Muscle of leg (tissue), 16 donors: ENCODE measurements at places on chromosomes 2 and 18.

DNA sequence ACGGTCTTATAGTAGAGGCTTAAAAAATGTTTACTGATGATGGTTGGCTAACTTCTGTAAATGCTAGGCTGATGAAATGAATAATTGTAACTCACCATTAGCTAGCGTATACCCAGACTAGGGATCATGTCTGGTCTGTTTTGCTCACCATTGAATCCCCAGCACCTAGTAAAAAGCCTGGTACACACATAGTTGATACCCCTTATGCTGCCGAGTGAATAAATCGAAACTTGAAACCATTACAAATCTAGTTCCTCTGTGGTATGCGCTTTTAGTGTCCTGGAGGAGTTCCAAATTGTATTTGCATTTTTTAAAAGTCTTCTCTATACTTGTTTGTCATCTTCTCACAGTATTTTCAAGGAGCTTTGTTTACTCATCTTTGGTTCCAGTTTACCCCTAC is 1.3 kb downstream of the TAF1B start:
- DNase-seq, result peak; percentile 35

DNA sequence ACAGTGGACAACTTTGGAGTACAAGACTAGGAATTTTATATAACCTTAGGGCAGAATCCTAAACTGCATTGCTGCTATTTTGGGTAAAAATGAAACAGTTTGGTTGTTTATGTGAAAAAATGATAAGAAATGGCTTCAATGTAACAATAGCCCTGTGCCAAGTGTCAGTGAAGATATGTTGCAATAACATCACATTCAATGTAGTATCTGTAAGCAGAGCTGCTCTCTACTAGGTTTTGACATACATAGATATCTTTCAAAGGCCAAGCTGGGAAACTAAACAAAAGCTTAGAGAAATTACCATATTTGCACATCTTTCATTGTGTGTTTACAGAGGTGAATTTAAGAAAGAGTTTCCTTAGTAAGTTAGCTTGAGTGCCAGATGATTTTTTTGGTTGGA is 135.0 kb upstream of the DOK6 start:
- no peak for DNase-seq

GRCh38 chr2:217185265-217185995 is 325.6 kb upstream of the TNP1 start:
- no peak for DNase-seq

DNA sequence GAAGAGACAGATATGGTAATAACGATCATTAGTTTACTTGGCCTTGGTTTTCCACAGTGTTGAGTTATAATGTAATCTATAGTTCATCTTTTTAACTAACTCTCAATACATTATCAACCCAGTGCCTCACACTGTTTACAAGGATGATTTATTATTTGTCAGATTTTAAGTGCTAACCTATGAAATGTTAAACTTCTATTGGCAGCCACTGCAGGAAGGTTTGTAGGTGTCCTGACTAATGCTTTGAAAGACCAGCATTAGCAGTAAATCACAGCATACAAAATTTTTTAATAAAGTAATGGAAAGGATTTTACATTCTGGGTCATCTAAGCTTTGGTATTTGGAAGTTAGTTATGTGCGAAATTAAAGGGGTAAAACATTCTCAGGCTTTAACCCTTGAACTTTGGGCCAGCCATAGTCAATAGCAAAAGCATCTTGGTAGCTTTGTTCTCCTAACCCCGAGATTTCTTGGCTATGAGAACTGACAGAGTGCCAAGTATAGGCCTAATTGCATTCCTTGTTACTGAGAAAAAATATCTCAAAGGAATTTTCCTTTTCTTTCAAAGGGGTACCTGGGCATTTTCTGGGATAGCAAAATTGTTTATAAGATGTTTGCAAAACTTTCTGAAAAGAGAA is 30.6 kb downstream of the SPATS2L start:
- no peak for DNase-seq

- no peak for DNase-seq
Measured at GRCh38 chr18:79771446-79772107, 26.2 kb upstream of the KCNG2 start.

DNA sequence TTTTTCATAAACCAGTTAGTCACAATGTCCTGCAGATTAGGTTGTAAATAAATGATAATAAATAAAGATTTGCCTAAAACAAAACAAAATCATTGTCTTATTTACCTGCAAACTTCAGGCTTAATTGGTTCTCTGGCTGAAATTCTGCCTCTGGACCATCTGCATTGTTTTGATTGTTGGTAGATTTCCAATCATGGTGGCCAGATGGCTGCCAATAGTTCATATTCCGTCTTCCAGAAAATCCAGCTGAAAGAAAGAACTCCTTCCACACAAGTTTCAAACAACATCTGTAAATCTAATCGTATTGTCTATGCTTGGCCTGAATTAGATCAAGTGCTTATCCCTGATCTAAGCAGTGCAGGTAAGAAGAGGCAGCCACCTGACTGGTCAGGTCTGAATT is 771.1 kb upstream of the ZEB2 start:
- DNase-seq, result peak; percentile 64

DNA sequence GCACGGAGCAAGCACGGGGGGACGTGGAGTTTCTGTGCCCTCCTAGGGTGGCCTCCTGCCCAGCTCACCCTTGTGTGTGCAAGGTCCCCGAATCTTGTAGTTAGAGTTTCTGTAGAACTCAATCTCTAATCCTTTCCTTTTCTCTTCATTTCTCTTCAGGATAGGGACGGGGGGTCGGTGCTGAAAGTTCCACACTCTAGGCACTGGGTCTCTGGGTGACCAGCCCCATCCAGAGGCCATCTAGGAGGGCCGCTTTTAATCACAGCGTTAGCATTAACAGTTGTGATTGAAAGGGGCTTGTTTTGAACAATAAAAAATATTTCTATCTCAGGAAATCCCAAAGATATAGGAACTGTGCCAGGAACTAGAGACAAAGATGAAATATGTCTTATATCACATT is 10.5 kb downstream of the SOCS6 start:
- DNase-seq, result no peak

DNA sequence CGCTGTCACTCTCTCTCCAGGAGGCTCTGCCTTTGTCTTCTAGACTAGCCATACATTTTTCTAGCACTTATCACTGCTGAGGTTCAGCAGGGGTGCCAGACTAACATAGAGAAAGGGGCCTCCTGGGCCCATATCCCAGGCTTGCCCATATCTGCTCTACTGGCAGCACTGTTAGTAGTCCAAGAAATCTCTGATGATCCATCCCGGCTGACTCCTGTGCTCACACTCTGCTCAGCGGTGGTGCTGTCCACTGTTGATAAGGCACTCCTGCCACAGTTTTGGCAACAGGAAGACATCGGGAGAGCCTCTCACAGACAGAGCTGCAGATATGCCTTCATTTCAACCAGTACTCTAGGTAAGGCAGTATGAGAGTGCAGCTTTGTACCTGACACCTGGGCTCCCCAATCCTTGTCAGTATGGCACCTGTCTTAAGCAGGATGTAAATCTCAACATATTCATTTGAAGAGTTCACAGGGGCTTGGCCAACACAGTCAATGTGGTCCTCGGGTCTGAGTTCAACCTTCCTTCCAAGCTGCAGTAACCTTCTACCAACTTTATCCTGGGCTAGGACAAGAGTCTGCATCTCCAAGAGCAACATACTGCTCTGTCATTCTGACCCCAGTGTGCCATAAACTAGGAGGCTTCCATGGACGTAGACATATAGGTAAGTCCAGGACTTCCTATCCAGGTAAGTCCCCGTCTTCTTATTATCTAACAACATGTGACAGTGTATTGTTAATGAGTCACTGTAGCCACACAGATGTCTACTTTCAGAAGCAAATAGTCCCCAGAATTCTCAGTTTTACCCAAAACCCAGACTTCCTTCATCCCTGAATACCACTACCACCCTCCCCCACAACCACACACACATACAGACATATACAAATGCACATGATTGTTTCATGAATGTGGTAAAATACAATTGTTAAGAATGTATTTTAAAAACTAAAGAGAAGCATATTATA is 16.2 kb downstream of the KLF7 start:
- DNase-seq, result peak; percentile 8

DNA sequence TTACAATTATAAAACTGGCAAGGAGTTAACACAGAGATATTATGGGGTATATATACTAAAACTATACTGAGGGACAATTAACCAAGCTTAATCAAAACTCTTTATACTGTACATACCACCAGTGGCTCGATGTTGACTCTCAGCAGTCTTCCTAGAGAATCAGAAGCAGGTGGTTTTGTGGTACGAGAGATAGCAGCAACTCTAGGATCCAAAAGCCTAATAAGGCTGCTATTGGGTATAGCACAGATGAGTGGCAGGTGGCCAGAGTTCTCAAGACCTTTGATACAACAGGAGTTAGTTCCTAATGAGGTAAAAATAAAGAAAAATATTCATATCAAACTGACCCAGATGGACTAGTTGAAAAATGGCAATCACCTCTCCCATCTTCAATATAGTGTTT is 45.5 kb upstream of the COL5A2 start:
- no peak for DNase-seq

- DNase-seq, result no peak
Measured at GRCh38 chr2:84735389-84735788, 145.5 kb downstream of the TRABD2A start.

GRCh38 chr2:205609113-205609512 is 73.2 kb upstream of the NRP2 start:
- peak; percentile 41 for DNase-seq
